AG10803 (cell line): ENCODE measurements at places on chromosomes 1 and 21.

DNA sequence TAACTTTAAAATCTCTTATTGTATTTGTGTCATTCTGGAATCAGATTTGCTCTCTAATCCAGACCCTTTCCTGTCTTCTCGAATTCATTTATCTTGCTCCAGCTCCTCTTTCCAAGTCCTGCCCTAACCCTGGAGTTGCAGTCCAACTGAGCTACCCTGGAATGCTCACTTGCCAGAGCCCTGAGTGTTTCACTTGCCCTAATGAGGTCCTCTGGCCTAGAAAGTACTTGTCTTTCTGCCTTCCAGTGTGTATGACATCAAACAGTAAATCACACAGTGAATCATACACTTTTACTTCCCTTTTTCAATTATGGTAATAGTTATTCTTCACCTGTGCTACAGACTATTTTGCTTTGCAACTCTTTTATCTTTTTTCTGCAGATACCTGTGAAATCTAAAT is 96.9 kb downstream of the NEK7 start:
- peak; percentile 61 for DNase-seq

- no peak for DNase-seq
Observed at GRCh38 chr1:175794586-175794985, 51.2 kb upstream of the TNR start.

GRCh38 chr1:157984469-157984868 is 9.0 kb upstream of the KIRREL1 start:
- DNase-seq, result no peak

DNA sequence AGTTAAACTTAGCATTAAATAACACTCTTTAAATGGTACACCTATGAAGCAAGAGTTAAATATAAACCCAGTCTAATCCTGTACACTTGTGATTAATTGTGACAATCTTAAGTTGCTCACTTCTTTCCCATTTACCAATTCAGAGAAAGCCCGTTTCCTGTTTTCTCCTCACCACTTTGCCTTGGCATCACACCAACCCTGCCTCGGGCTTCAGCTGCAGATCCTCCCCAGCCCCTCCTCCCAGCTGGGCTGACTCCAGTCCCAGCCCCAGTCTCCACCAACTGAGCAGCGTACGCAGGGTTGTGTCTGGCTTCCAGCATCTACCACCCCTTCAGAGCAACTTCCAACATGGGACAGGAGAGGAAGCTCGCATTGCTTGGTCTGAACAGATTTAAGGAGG is 4.1 kb downstream of the PYCR2 start:
- DNase-seq, result peak; percentile 87

DNA sequence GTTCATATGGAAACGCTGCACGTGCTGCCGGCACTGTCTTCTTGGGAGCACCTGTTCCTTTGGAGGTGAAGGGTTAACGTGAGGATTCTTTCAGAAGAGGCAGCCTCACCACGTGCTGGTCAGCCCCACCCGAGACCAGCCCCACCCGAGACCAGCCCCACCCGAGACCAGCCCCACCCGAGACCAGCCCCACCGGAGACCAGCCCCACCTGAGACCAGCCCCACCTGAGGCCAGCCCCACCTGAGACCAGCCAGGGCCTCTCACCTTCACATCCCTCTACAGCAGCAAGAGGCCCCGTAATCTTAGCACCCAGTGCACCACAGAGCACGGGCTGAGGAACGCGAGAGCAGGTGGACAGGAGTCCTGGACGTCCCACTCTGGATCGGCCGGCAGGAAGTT is 18.0 kb downstream of the PRDM16 start:
- no peak for DNase-seq

DNA sequence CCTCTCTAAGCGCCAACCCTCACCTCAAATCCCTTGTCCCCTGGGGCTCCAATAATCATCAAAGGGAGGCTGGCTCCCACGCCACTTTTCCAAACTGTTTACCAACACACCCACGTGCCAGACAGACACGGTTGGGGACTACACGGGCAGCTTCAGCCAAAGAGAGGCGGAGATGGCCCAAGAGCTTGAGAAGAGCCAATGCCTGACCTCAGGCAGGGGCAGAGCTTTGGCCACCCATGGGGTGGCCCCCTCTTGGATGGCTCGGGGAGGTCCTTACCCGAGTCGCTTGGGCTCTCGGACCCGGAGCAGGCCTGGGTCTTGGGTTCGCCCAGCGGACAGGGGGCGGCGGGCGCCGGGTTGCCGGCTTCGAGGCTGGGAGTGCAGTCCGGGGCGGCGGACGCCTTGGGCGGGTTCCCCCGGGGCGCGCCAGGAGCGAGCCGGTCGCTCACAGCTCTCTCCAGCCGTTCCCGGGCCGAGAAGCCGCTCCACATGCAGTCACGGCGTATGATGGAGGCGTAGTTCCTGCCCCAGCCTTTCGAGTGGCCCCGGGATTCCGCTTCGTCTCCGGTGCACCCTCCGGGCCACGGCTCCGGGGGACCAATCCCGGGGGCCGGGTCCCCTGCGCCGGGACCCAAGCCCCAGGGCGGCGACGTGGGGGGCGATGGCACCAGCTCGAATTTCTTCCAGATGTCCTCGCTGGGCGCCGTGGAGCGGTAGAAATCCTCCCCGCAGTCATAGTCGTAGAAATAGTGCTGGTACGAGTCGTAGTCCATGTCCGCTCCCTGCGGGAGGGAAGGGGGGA is 854 bp downstream of the MYCL start:
- DNase-seq, result peak; percentile 27

GRCh38 chr1:58773406-58773840 is 10.4 kb downstream of the JUN start:
- peak; percentile 31 for DNase-seq

DNA sequence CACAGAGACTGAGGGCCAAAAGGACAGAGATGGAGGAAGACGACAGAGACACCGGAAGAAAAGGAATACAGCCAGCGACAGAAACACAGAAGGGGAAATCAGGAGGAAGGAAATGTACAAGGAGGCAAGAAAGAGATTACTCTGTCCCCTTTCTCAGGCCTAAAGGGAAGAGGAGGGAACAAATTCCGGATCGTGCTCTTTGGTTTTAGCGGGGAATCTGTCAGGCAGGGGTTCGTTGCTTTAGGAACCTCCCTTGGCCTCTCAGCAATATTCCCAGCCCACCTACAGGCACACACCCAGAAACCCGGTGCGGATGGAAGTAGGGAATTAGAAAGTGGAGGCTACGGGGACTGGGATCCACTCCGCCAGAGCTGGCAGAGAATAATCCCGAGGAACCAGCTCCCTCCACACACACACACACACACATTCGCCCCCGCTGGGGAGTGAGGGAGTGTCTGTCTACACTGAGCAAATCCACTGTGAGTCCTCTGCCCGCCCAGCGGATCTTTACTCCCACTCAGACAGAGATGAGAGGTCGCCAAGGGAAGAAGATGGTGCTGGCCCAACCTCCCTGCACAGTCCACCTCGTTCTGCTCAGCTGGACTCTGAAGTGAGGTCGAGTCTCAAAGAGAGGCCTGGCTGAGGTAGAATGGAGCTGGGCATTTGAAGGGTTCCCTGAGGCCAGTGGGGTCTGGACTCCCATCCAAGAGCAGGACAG is 5.7 kb downstream of the TAL1 start:
- no peak for DNase-seq

- DNase-seq, result no peak
Observed at GRCh38 chr1:113012149-113012548, 56.2 kb upstream of the SLC16A1 start.

- no peak for DNase-seq
Observed at GRCh38 chr1:204983136-204983535, 59.9 kb upstream of the CNTN2 start.

DNA sequence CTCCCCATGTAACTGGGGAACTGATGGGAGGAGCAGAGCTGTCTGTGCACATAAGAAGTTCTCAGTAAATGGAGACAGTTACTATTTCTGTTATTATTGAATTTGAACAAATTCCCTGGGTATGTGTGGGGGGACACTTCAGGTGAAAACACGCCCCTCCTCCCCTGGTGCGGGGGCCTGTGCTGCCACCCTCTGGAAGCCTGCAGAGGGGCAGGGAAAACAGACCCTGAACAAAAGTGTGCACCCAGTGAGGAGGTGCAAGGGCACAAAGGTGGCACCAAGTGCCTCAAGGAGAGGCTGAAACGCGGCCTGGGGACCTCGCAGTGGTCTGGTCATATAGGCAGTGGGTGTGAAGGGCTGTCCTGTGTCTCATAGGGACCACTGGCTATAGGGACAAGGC is 18.2 kb upstream of the NADK start:
- DNase-seq, result no peak

DNA sequence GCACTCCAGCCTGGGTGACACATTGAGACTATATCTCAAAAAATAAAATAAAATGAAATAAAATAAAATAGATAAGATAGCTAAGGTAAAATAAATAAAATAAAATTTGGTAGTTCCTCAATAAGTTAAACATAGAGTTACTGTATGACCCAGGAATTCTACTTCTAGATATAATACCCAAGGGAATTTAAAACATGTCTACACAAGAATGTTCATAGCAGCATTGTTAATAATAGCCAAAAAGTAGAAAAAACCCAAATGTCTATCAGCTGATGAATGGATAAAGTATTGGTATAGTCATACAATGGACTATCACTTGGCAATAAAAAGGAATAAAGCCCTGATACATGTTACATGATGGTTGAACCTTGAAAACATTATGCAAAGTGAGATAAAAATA is 47.8 kb downstream of the CEP350 start:
- DNase-seq, result peak; percentile 21

GRCh38 chr1:69738458-69739250 is 170.9 kb downstream of the LRRC7 start:
- DNase-seq, result no peak

DNA sequence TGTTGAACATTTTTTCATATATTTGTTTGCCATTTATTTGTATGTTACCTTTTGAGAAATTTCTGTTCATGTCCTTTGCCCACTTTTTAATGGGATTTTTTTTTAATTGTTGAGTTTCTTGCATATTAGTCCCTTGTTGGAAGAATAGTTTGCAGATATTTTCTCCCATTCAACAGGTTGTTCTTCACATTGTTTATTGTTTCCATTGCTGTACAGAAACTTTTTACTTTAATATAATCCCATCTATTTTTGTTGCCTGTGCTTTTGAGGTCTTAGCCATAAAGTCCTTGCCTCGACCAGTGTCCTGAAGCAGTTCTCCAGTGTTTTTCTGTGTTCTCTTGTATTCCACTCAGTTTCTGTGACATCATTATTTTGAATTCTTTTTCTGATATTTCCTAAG is 54.2 kb upstream of the B3GALT2 start:
- no peak for DNase-seq

DNA sequence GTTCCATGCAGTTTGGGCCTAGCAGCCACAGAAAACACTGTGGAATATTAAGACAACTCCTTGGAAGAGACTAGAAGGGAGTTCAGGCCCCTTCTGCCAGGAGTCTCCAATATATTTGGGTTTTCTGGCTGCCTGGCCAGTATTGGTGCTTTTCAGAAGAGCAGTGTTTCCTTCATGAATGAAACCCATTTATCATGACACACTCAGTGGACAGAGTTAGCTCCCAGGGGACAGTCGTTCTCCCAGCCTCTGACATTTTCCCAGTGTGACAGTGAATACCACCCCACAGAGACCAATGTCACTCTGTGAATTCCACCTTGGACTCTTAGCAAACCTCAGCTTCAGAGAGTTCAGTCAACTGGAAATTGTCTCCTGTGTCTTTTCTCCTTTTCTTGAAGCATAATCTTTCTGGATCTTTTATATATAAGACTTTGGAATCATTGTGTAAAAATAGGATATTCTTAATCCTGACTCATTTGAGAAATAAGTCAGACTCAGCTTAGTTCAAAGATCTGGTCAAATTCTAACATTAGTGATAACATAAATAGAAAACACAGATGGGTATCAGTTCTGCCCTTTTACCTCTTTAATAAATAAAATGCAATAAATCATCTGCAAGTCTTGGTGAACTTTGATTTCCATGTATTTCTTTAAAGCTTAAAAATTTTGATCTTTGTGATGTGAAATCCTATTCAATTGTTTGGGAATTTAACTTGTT is 40.4 kb downstream of the GNG12 start:
- no peak for DNase-seq

GRCh38 chr1:19057784-19058475 is 101.5 kb upstream of the IFFO2 start:
- DNase-seq, result no peak

DNA sequence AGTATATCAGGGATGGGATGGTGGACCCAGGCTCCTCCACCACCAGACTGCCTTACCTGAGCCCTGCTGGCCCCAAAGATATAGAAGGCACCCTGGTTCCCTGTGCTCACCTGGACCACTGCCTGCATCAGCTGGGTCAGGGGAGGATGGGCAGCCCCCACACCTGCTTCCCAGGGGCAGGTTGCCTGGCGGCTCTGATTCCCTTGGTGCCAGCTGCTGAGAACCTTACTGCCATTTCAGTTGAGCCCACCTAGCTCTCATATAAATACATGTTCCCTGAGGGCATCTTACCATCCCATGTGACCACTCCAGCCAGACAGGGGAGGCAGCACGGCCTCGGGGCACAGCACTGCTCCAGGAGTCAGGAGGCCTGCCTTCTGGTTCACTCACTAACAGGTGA is 24.4 kb downstream of the PSEN2 start:
- no peak for DNase-seq

- no peak for DNase-seq
Observed at GRCh38 chr1:8871539-8871935, 6.9 kb downstream of the ENO1 start.

DNA sequence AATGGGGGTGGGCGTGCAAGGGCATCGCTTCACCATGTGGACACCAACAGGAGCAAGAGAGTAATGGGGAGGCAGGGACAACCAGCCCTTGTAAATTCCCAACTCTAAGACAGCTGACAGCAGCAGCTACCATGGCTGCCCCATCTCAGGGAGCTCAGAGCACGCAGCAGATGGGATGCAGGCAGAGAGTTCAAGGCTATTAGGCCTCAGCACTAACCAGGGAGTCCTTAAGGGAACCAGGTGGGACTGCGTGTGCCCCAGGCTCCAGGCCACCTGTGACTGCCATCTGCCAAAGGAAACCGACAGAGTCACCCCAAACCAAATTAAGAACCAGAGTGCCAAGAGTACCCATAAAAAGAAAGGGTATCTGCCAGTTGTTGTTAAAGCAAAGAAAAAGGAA is 33.7 kb upstream of the PRDM2 start:
- DNase-seq, result no peak

GRCh38 chr1:79603843-79604242 is 597.3 kb upstream of the ADGRL4 start:
- DNase-seq, result peak; percentile 77

GRCh38 chr21:38999161-38999560 is 184.1 kb downstream of the PSMG1 start:
- no peak for DNase-seq

GRCh38 chr21:21606041-21606440 is 607.8 kb downstream of the NCAM2 start:
- DNase-seq, result no peak

DNA sequence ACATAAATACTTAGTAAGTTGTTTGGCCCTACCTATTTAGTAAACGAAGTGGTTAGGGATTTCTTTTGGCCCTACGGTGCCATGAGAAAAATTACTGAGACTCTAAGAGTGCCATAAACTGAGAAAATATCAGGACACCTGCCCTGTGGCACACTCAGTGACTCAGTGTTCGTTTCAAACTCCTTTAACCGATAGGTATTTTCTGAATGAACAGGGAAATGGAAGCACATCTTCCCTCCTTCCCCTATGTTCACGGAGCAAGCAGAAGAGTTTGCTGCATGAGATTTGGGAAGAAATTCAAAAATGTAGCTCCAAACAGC is 134.2 kb downstream of the KAZN start:
- DNase-seq, result no peak
